CD4-positive, alpha-beta T cell (primary cell): ENCODE measurements at places on chromosomes 12 and 14. TPM values are rescaled to one million over a fixed set of nuclear protein-coding genes. Genes with fewer than 3 reads are reported as not detected.

DNA sequence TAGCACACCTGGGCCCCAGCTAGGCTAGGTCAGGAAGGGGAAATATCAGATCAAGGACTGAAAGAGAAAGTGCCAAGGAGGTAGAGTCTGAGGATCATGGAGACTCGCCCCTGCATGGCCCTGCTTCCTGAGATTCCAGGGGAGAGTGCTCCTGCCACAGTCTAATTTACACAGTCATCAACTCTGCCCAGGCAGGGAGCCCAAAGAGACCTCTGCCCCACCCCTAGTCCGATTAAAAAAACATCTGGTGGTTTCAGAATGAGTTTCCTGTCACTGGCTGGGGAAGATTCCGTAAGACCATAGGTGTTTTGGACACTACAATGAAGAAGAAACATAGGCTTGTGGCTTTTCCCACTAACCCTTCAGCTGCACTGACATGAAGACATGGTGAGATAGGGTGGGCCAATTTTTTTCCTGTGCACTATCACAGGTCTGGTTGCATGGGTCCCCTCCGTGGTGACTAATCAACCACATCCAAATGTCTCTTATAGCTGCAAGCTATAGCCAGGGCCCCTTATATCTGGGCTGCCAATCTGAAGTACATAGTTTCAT, 31.5 kb upstream of the GZMB start:
- H3K36me3 ChIP-seq, result no peaks in the 10 kb centered on the region
- H3K27ac ChIP-seq, result no peak overlapping the region
- peaks cover 11% of the 10 kb centered on the region for H3K4me1 ChIP-seq
- no peak overlapping the region for H3K4me3 ChIP-seq

HOXC6 gene
- not detected for total RNA-seq

TSHR gene
- not detected for total RNA-seq

DNA sequence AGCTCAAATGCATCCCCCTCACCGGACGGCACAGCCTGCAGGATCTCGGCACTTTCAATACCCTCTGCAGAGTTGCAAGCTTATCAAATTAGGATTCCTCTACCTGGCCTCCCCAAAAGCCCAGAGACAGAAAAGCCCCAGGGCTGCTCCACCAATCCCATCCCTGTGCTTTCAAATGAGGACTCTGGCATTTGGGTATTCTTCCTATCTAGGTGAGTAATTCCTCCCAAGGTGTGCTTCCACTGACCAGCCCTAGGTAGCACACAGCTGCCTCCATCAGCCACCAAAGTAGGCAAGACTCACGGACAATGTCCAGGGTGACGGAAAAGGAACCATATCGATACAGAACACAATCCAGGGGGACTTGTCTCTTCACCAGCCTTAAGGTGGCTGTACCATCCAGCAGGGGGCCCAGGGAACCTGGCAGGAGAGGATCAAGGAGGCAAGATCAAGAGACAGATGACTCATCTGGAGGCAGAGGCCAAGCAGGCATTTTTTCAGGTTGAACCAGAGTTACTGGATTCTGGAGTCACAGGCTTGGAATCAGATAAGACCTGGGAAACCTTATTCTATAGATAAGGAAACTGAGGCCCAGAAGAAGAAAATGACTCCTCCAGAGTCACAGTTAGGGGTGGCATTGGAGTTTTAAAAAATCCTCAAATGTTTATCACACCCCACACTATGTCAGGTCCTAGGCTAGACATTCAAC, 9.9 kb downstream of the PMEL start:
- peaks cover 20% of the 10 kb centered on the region for H3K4me1 ChIP-seq
- H3K27me3 ChIP-seq, result no peaks in the 10 kb centered on the region
- no peak overlapping the region for H3K4me3 ChIP-seq
- H3K36me3 ChIP-seq, result peaks cover 43% of the 10 kb centered on the region
- peak; percentile 38 for DNase-seq
- no peak overlapping the region for H3K27ac ChIP-seq

MGP gene
- 1.3 TPM for total RNA-seq

PPM1H gene
- total RNA-seq, result not detected

DNA sequence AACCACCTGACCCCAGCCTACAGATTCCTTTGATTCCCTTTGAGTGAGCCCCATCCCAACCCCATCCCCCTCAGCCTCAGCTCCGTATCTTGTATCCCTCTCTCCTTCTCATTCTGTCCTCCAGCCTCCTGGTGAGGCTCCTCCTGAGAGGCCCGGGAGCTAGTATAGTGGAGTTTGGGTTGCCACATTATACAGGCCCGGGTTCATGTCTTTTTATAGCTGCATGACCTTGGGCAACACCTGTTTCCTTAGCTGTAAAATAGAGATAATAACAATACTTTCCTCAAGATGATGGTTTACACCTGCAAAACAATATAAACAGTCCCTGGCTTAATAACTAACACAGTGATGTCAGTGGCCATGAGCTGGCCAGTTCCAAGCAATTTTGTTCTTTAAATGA, 89.8 kb downstream of the STAB2 start:
- no peak for DNase-seq
- H3K27me3 ChIP-seq, result no peaks in the 10 kb centered on the region
- no peaks in the 10 kb centered on the region for H3K36me3 ChIP-seq

DNA sequence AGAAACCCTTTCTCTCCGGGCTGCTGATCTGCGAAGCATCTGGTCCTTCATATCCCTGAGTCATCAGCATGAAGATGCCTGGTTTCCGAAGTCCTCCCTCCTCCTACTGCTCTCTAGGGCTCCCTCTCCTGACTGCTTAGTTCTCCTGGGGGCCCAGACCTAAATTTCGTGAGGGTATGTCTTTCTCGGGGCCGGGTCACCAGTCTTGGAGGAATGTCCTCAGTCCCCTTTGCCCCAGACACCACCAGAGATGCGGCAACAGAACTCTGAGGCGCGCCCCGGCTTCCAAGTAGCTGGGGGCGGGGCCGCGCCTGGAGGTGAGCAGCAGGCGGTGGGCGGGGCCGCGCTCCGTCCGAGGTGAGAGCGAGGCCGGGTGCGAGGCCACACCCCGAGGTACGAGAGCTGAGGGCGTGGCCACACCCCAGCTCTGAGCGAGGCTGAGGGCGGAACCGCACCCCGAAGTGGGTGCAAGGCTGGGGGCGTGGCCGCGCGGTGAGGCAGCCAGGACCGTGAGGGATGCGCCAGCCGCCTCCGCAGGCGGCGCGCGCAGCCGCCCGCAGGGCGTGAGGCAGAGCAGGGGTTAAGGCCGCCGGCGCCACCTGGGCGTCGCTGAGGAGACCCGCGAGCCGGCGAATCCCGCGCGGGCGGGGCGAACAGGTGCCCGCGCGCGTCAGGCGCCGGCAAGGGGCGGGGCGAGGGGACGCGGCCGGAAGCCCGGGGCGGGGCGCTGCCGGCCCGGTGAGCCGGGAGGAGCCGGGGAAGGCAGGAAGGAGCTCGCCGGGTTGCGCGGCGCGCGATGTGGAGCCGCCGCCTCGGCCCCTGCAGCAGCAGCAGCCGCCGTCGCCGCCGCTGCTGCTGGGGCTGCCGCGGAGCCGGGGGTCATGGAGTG, at the start of gene BICDL1:
Gene BICDL1, plus strand, starts transcription at position 765 of the 889 bp plus-strand sequence. CDS start 633 bp downstream, outside the sequence.
- peaks cover 11% of the 10 kb centered on the region for H3K36me3 ChIP-seq
- H3K27me3 ChIP-seq, result no peaks in the 10 kb centered on the region
- peak within 1 kb of the TSS; percentile 70 for H3K4me3 ChIP-seq
- H3K27ac ChIP-seq, result peak within 1 kb of the TSS; percentile 90

MYO1H gene
- total RNA-seq, result not detected

- no peak overlapping the region for H3K4me3 ChIP-seq
- H3K4me1 ChIP-seq, result peaks cover 20% of the 10 kb centered on the region
- no peak overlapping the region for H3K27ac ChIP-seq
- no peak for DNase-seq
Measured at GRCh38 chr12:3727354-3727753, 25.6 kb downstream of the CRACR2A start.

GRCh38 chr12:93943780-93944179, 204.6 kb upstream of the PLXNC1 start:
- H3K36me3 ChIP-seq, result no peaks in the 10 kb centered on the region
- H3K4me3 ChIP-seq, result no peak overlapping the region
- no peaks in the 10 kb centered on the region for H3K27me3 ChIP-seq
- H3K27ac ChIP-seq, result no peak overlapping the region
- H3K4me1 ChIP-seq, result no peaks in the 10 kb centered on the region
- DNase-seq, result no peak

GRCh38 chr14:90968025-90968424, 92.4 kb downstream of the RPS6KA5 start:
- no peaks in the 10 kb centered on the region for H3K27me3 ChIP-seq
- no peak overlapping the region for H3K4me3 ChIP-seq
- no peak for DNase-seq

DNA sequence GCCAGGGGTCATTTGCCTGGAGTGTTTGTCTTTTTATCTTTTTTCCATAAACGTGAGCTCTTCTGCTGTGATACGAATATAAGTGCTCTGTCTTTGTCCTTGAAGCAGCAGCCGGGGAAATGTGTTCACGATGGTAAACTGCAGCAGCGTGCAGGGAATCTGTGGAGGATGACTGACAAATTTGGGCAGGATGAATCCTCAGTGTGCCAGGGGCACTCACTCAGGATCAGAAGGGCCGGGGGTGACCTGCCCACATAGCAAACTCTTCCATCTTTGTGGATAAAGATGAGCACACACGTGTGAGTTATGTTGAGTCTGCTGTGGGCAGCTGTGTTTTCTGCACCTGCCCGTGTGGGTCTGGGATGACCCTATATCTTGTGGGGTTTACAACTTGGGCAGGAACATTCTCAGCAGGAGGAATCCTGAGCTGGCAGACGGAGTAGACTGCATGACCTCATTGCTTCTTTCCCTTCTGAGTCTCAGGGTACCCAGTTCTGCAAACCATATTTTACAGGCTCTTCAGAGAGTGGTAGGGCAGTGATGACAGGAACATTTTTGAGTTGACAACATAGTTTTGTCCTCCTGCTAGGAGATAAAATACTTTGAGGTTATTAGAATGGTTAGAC, 711 bp downstream of the ANO4 start:
- H3K4me3 ChIP-seq, result no peak overlapping the region
- no peaks in the 10 kb centered on the region for H3K4me1 ChIP-seq
- H3K36me3 ChIP-seq, result no peaks in the 10 kb centered on the region
- DNase-seq, result no peak
- no peak overlapping the region for H3K27ac ChIP-seq

ENDOU gene
- not detected for total RNA-seq

- H3K36me3 ChIP-seq, result no peaks in the 10 kb centered on the region
- no peak for DNase-seq
- no peak overlapping the region for H3K27ac ChIP-seq
Measured at GRCh38 chr14:105865266-105865903, 339.0 kb downstream of the TMEM121 start.

CIROP gene
- not detected for total RNA-seq

DNA sequence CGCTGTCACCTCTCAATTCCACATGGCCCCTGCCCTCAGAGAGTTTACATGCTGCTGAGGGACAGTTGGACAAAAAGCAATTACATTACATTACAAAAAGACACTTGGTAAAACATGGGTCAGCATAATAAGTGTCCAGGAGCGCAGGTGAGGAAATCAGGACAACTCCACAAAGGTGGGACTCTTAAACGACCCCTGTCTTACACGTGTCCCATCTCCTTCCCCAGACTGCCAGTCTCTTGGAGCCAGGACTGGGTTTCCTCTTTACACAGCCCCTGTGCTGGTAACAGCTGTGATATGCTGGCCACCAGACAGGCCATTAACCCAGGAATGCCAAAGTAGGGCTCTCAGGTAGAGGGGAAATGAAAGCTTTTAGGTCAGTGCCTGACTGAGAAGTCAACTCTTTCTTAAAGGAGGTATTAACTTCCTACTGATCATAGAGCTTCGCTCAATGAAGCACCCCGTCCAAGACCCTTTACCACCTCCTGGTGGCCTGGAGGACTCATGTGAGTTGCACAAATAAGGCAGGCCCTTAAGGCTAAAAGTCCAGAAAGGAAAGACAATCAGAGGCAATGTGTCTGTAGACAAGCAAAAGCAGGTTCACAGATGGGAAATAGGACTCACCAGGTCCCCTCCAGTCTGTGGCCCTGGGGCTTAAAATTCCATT, 55.5 kb downstream of the ANO2 start:
- H3K36me3 ChIP-seq, result no peaks in the 10 kb centered on the region
- peaks cover 2% of the 10 kb centered on the region for H3K4me1 ChIP-seq

IQSEC3 gene
- 0.19 TPM for total RNA-seq

TC2N gene
- 138 TPM for total RNA-seq
